Peyer's patch (tissue), 4 donors: ENCODE measurements at places on chromosomes 2 and 18. TPM values are rescaled to one million over a fixed set of nuclear protein-coding genes. Genes with fewer than 3 reads are reported as not detected.

DNA sequence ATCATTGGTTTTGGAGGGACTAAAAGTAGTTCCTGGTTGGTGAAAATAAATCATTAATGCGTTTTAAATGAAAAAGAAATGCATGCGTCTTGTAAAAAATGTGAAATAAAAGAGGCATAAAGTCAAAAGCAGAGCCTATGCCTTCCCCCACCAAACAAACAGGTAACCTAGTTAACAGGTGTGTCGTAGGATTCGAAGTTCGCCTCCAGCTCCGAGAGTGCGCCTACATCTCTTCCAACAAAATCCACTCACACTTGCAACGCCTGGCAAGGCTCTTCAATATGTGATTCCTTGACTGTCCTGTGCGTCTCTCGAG, 677 bp upstream of the SMAD4 start:
- DNase-seq = no peak

RNASEH1 gene
- total RNA-seq = 42.9 TPM

SERPINB10 gene
- total RNA-seq = not detected

DNA sequence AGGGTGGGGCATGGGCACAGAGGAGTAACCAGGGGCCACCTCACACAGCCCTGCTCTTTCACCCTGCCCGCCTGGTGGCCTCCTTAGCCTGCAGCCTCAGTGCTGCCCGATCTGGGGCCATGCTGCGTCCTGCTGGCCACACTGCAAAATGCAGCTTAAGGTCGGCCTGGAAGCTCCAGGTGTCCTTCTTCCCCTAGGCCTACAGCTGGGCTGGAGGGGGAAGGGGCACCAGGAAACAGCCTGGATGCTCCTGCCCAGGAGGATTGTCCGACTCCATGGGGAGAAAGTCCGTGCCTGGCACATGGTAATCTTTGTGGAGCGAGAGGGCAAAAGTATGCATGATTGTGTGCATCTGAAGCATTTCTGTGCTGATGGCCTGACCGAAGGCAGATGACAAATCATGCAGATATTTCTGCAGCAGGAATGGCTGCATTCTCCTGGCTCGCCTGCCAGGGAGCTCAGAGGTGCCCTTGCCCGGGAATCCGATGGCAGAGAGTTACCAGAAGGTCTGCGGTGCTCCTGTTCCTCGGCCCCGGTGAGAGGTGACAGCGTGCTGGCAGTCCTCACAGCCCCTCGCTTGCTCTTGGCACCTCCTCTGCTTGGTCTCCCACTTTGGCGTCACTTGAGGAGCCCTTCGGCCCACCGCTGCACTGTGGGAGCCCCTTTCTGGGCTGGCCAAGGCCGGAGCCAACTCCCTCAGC, 12.8 kb upstream of the ALPP start:
- DNase-seq = no peak

GRCh38 chr18:77635858-77636257, 386.2 kb downstream of the GALR1 start:
- DNase-seq = no peak

AFG3L2 gene
- 111 TPM for total RNA-seq

DNA sequence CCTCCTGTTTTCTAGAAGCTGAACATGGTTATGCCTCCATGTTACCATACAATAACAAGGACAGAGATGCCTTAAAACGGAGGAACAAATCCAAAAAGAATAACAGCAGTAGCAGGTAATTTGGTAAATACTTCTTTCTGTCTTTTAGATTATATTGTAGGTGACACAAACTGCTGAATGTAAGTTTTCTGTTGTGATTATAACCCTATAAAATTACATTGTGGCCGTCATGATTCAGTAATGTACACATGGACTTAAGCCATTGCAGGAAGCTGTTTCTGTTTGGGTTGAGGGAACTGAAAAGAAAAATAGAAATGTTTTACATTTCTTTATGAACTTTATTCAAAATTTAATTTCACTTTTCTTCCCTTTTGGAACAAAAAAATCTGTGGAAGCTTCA, 1.2 kb downstream of the MXD1 start:
- no peak for DNase-seq
